Stimulated activated CD4-positive, alpha-beta T cell treated with anti-CD3 and anti-CD28 coated beads, Interleukin-1b, Interleukin-23, amount 100 ng/mL, for 1 hour (primary cell): ENCODE measurements at places on chromosomes 5 and 9.

DNA sequence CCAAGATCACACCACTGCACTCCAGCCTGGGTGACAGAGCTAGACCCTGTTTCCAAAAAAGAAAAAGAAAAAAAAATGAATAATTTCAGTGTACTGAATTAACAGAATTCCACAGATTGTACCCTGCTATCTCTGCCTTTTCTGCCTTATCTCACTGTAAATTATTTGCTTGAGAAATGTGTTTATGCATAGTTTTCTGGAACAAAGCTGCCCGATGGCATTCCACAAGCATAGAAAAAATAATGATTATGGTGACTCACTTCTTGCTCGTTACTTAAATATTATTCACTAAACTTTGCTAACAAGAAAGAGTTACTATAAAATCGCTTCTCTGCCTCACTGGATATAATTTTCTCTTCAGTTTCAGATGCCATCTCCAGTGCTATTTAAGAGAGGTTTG, 88.7 kb upstream of the FAM169A start:
- DNase-seq: no peak

- no peak for DNase-seq
Observed at GRCh38 chr9:113349445-113350094, at the start of gene BSPRY. BSPRY (plus strand) TSS chr9:113349541; CDS start chr9:113349580, 39 bp downstream.

- DNase-seq: no peak
Observed at GRCh38 chr9:17490110-17490509, 88.8 kb upstream of the SH3GL2 start.

GRCh38 chr9:6984941-6985578, 227.3 kb downstream of the KDM4C start:
- no peak for DNase-seq

DNA sequence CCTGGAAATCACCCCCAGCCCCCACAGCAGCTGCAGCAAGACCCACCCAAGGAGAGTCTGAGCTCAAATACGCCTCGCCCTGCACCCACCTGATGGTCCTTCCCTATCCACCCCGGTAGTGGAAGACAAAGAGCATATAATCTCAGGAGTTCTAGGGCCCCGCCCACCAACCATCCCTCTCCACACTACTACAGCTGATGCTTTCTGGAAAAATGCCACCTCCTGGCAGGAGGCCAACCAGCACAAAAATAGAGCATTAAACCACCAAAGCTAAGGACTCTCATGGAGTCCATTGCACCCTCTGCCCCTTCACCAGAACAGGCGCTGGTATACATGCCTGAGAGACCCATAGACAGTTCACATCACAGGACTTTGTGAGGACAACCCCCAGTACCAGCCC, 22.5 kb upstream of the NIPSNAP3A start:
- DNase-seq: no peak

DNA sequence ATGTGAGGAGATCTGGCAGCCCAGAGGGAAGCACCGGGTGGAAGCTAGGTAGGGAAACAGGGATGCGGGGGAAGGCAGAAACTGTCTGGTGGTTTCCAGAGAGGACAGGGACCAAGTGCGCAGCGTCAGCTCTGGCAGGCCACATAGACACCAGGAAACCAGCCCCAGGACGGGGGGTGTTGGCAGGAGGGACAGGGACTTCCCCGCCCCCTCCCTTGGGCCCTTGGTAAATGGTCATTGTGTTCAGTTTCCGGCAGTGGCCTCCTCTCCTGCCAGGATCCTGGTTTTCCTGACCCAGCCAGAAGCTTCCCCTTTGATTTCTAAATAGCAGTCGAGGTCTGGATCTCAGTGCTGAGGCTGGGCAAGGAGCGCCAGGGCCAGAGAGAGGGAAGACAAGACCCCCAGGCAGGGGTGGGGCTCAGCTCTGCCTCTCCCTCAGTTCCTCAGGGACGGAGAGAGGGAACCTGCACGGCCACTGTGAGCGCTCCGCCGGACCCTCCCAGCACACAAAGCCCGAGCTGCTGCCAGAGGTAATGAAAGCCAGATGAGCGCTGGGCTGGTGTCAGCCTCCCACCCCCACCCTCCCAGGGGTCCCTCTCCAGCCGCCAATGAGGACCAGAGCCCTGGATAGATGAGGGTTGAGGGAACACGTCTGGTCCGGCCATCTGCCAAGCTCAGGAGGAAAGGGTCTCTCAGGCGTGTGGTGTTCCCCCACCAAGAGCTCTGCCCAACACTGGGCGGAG, 1.8 kb downstream of the RALGDS start:
- no peak for DNase-seq

GRCh38 chr9:114619191-114619761, 8.2 kb downstream of the TMEM268 start:
- no peak for DNase-seq

- DNase-seq: no peak
Observed at GRCh38 chr5:35194635-35195471, 35.4 kb downstream of the PRLR start.

DNA sequence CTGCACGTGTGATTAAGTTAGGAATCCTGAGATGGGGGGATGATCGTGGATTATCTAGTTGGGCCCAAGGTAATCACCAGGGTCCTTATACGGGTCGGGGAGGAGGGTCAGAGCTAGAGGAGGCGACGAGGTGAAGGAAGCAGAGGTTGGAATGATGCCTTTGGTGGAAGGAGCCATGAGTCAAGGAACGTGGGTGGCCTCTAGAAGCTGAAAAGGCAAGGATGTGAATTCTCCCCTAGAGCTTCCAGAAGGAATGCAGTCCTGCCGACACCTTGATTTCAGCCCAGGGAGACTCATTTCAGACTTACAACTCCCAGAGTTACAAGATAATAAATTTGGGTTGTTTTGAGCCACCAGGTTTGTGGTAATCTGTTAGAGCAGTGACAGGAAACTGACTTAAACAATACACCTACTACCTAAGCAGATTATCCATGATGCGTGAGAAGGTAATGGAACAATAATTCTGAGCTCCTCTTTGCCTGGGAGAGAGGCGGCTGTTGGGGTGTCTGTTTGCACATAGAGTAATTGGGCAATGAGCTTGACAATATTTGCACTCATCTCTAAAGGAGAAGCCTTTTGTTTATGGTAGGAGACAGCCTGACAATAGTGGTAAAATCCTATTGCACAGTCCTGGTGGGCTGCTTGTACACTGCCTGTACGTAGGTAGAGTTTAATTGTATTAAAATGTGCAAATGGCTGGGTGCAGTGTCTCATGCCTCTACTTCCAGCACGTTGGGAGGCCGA, 129.3 kb upstream of the IER5L start:
- no peak for DNase-seq

GRCh38 chr5:175235251-175235960, 208.6 kb downstream of the DRD1 start:
- DNase-seq: no peak

- DNase-seq: no peak
Observed at GRCh38 chr9:77898864-77899263, 132.7 kb downstream of the GNAQ start.

DNA sequence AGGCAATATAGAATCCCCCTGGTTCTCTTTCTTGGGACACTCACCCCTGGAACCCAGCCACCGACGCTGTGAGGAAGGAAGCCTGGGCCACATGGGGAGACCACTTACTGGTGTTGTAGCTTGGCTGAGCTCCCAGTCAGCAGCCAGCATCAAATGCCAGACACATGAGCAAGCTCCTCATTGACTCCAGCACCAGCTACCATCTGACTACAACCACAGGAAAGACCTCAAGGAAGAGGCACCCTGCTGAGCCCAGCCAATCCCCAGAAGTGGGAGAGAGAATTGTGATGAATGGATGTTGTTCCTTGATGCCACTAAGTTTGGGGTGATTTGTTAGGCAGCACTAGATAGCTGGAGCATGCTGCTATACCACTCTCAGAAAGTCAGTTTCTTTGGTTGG, 36.0 kb downstream of the BNIP1 start:
- DNase-seq: no peak

DNA sequence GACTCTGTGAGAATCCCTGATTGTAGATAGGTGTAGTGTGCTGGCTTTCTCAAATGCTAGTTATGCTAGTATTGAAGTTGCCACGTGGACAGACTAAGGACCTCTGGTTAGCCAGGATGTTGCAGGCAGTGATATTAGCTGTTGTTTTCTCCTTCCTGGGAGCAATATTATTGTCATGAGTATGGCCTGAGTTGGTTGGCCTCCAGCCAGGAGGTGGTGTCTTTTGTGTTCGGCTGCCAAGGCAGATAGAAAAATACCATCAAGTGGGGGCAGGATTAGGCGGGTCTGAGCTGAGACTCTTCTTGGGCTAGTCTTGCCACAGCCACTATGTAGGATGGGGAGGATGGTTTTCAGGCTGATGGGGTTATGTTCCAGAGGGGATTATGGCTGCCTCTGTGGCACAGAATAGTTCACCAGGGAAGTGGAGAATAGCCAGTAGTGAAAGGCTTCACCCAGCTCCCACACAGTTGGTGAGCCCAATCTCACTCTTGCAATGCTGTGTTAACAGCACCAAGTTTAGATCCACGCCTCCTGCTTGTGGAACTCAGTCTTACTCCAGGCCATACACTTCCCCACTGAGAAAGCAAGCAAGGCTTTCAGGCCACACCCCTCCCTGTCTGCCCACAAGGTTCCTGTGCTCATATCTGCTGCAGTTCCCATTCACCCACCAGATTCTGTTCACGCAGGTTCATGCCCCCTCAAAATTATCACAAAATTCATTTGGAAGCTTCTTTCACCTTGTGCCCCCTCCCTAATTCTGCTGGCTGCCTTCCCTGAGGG, 31.2 kb downstream of the GHR start:
- no peak for DNase-seq

DNA sequence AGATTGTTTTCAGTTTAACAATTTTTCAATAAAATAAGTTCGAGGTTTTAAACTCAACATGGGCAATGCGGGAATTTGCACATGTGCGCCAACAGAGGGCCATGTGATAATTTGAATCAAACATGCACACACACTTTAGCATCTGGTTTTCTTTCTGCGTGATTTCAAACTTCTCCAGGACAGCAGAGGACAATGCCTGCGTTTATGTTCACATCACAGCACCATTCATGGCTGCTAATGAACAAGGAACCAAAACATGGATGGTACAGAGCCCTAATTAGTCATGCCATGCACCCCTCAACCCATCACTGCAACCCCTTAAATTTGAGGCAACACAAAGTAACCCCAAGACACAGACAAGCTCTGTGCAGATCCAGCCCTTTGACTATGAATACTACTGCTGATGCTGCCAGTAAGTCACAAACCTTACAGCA, 2.8 kb downstream of the SHC3 start:
- no peak for DNase-seq
